ENCODE measurements at places on chromosomes 4 and X.
A peak's percentile ranks its signal among the peaks of the same experiment; 100 is the strongest.

GRCh38 chr4:110142461-110142860 is 56.0 kb downstream of the ELOVL6 start:
- no peak for DNase-seq

DNA sequence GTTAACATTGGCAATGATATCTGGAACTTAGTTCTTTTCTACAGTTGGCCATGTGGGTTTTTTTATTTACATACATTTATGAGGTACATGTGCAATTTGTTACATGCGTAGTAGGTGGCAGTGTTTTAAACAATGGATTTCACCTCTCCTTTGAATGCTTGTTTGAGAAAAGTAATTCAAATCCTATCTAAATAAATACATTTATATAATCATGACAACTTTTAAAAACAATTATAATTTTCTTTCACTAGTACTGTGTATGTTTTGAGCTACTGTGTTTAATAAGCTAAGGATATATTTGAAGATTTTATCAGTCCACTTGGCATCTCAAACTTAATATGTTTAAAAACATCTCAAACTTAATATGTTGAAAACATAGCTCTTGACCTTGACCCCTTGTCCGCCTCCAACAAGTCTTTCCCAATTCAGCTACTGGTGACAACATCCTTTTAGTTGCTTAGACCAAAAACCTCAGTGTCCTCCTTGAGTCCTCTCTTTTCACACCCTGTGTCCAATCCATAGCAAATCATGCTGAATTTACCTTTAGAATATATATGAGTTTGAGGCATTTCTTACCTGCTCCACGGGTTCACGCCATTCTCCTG is 14.5 kb downstream of the GUCY1B1 start:
- DNase-seq: no peak

- no peak for DNase-seq
Measured at GRCh38 chr4:153512162-153512852, 46.1 kb downstream of the TMEM131L start.

DNA sequence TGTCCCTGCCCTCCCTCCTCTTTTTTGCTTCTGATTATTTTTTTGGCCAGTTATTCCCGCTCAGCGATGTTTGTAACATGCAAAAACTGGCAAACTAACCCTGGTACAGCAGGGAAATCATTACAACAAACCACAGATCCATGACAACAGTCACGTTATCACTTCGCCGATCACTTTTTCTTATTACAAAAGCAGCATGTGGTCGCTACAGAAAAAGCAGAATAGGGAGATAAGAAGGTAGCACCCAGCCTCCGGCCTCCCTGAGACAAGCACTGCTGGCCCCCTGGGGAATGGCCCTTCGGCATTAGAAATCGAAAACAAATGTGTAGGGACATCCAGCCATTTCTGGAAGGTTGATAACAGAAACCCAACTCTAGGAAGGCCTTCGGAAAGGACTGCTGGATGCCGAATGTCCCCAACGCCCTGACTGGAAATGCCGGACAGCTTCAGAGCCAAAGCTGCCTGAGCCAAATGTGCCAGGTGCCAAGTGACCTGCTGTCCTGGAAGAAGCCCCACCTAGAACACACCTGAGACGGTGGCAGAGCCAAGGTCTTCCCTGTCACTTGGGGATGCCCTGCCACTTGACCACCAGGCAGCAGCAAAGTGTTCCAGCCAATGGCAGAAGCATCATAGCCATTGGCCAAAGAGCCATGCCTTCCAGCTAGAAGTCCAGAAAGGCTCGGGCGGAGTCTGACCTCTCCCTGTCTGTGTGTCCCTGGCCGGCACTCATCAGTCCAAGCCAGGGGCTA is 2.9 kb downstream of the IDH3G start:
- DNase-seq: no peak

DNA sequence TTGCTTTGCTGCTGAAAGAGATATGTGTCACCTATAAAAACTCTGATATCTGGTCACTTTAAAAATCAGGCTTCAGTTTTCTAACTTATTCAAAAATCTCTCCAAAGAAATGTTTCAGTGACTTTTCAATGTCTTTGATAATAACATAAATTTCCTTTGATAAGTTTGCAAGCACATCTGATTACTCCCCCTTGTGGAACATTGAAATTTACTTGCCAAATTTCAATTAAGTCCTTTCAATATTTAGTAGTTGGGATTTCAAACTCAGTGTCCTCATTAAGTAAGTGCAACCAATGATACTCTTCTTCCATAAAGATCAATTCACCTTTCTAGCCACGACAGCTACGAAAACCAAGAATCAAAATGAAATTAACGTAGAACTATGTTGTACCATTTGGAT is 151.3 kb upstream of the FAM47C start:
- DNase-seq: no peak

- DNase-seq: peak; percentile 96
Measured at GRCh38 chr4:28287831-28288233, 1427.2 kb downstream of the STIM2 start.
